Tibial artery (tissue), 4 donors: ENCODE measurements at places on chromosomes 2 and 18.

- no peak for DNase-seq
Observed at GRCh38 chr2:174972924-174973323, 32.3 kb downstream of the CHN1 start.

DNA sequence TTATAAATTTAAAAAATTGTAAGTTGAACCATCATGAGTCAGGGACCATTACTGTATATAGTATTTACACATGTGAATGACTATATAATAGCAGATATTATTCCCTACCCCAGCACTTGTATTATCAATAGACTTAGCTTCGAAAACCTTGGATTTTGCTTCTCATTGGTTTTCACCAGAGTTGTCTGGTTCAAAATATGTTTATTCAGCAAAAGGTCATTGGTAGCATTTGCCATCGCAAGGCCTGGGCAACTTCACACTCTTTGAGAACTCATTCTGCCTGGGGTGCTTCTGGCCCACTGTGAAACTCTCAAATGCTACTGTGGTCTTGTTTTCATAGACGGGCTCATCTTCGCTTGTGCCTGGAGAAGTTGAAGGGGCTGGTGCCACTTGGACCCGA, 20.1 kb downstream of the MXD1 start:
- DNase-seq = no peak

- DNase-seq = no peak
Observed at GRCh38 chr2:125959047-125959446, 696.9 kb upstream of the GYPC start.

GRCh38 chr2:217182926-217183325, 323.1 kb upstream of the TNP1 start:
- no peak for DNase-seq

- DNase-seq = peak; percentile 70
Observed at GRCh38 chr2:27723372-27724144, 48.0 kb upstream of the MRPL33 start.

DNA sequence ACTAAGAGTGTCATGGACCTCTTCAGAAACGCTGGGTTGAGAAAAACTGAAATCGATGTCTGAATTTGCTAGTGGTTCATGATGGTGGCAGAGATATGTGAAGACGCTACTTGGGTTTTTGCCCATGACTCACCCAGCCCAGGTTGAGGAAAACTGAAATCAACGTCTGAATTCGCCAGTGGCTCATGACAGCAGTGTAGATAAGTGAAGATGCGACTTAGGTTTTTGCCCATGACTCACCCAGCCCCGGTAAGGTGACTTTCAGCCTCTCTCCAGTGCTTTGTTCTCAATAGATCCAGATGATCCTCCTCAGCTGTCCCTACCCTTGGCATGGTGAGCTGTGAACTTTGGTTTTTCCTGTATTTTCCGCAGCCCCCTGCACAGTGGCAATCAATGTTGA, 105.3 kb upstream of the SIX3 start:
- no peak for DNase-seq

- DNase-seq = no peak
Observed at GRCh38 chr2:212727751-212728150, 189.1 kb upstream of the ERBB4 start.

DNA sequence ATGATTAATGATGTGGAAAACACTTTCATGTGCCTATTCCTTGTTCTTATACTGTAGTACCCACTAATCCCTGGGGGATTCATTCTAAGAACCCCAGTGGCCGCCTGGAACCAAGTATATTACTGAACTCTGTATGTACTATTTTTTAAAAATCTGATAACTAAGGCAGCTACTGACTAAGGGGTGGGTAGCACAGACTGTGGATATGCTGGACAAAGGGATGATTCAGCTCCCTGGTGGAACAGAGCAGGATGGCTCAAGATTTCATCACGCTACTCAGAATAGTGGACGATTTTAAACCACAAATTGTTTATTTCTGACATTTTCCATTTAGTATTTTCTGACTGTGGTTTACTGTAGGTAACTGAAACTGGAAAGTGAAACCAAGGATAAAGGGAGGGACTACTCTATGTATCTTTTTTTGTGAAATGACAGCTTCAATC, 41.8 kb upstream of the CDC42EP3 start:
- no peak for DNase-seq

DNA sequence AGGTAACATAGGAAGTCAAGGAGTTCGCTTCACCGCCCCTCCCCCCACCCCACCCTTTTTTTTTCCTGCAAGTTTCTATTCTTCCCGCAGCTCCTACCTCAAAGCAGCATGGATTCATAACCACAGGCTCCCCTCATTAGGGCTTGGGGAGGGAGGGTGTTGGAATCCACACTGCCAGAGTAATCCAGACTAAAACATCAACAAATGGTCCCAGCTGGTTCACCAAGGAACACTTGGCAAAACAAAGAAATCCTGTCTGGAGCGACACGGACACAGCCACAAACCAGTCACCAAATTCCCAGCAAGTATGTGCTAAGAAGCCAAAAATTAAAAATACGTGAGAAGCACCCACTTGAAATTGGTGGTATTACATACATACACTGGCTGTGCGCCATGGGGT, 106.9 kb upstream of the PPP1CB start:
- peak; percentile 66 for DNase-seq

GRCh38 chr2:238042849-238043584, 17.8 kb upstream of the SCLY start:
- no peak for DNase-seq

DNA sequence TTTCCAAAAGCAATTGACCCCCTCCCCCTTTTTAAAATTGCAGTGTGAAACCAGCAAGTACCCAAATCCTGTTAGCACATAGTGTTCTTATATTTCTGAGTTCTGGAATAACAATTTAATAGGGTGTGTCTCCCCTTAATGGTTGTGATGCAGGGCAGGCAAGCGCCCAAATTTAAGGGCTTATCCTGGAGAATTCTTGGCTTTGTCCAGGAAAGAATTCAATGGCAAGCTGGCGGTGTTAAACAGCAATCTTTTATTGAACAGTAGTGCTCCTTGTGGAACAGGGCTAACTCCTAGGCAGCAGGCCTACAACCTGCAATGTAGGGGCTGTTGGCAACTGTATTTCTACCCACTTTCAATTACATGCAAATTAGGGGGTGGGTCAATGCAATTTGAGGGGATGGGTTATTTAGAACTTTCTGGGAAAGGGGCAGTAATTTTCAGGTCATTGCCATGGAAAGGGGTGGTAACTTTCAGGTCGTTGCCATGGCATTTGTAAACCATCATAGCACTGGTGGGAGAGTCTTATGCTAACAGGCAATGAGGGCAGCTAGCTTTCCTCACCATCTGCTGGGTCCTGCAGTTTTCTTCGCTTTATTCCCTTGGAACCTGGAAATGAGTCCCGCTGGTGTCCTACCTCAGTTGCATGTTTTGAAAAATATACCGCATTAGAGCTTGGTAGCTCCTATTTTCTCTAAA, 149.0 kb upstream of the KCTD1 start:
- no peak for DNase-seq

- no peak for DNase-seq
Observed at GRCh38 chr2:19652811-19653210, 249.0 kb downstream of the TTC32 start.

DNA sequence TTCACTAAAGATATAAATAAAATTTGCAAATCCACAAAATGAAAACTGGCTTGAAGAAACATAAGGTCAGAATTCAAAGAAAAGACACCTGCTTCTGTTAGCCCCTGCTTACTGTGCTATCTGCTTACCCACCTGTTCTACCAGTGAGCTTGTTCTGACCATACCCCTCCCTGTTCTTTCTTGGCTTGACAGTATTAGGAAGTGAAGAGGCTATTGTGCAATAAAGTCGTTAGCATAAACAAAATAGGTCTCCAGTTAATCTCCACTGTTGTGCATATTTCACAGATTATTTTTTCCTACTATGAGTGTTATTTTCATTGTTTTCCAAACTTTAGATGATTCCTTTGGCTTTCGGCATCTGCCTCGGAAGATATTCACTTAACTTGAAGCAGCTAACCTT, 322.1 kb downstream of the CCDC85A start:
- no peak for DNase-seq

- DNase-seq = no peak
Observed at GRCh38 chr2:159177957-159178356, 108.5 kb downstream of the WDSUB1 start.

GRCh38 chr2:150676747-150677383, 189.4 kb upstream of the RND3 start:
- DNase-seq = no peak

DNA sequence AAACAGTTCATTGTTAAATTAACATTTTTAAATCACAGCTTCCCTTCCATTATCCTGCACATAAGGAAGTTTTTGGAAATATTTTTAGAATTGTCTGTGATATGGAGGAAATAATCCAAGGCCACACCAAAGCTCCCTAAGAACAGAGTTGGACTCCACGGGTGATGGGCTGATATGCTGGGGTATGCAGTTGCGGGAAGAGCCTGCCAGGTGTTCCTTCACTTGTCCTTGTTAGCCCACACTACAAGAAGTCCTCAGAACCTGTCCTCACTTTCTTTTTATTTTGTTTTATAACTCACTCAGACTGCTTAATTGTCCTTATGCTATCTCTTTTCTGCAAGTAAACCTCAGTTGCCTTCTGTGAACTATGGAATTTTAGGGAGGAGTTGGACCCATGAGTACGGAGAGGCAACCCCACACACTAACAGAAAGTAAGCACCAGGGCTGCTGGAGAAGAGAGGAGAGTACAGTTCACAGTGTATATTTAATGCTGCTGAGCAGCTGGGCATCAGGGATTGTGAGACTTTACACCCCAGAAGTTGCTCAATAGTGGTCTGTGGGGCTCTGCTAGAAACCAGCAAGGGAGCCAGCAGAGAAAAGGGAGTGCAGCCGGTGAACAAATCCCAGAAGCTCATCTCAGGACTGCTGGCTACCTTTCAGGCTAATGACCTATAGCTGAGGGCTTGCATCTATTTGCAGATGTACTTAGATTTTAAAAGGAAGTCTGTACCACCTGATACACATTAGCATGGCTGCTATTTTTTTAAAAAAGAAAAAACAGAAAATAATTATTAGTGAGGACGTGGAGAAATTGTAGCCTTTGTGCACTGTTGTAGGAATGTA, 280.1 kb upstream of the STON1 start:
- DNase-seq = peak; percentile 32

GRCh38 chr2:235744161-235744560, 250.3 kb downstream of the AGAP1 start:
- no peak for DNase-seq

DNA sequence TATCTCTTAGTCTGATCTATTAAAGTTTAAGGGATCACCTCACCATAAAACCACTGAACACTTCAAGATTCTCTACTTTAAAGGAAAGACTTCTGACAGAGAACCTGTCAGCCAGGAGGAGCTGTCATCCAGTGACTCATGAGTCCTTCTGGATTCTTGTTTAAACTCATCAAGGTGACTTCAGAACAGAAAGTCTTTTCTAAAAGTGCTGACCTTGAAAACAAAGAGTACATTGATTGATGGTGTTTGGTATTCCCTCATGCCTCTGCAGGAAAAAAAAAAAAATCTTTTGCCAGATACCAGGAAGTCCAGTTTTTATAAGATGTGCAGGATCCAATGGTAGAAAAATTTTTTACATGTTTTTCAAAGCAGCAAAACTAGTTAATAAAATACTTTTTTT, 12.3 kb downstream of the DSG2 start:
- no peak for DNase-seq

GRCh38 chr2:168336786-168337388, 89.5 kb upstream of the STK39 start:
- DNase-seq = no peak
